ENCODE measurements at places on chromosomes 11 and 22.

- no peak for DNase-seq
Measured at GRCh38 chr22:31719850-31720471, 30.0 kb downstream of the PRR14L start.

- DNase-seq, result no peak
Measured at GRCh38 chr11:88604260-88604659, 266.7 kb upstream of the CTSC start.

- DNase-seq, result peak; percentile 59
Measured at GRCh38 chr22:50473855-50474671, 772 bp downstream of the SBF1 start.

GRCh38 chr11:127006311-127006710 lies 5.7 kb upstream of the KIRREL3 start:
- DNase-seq, result no peak

GRCh38 chr11:28674433-28675103 lies 566.4 kb downstream of the METTL15 start:
- no peak for DNase-seq

DNA sequence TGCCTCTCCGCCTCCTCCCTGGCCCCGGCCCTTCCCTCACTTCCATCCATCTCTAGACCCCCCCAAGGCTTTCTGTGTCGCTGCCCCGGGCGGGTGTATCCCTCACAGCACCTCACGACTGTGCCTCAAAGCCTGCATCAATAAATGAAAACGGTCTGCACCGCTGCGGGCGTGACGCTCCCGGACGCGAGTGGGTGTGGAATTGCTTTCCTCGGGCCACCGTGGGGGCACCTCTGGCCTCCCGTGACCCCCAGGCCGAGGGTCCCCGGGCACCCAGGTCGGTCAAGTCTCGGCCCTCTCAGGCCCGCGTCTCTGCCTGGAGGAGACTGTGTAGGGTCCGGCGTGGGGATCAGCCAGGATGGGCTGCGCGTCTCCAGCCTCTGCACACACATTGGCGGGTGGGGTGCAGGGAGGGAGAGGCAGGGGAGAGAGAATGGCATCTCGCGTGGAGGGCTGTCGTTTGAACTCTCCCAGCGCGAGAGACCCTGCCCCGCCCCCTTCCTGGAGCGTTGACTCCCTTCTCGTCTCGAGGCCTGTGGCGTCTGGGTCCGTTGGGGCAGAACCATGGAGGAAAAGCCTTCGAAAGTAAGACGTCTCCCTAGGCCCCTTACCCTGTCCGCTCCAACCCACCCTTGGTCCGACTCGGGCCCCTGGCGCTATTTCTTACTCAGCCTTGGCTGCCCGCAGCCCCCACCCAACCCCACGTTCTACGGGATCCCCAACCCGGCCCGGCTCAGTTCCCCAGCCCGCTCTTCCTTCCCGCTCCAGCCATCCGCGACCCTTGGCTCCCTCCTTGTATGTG lies at the start of gene CATSPERZ:
CATSPERZ (plus strand) TSS at position 512 of the 802 bp plus-strand sequence; CDS start at position 565, 53 bp downstream.
- no peak for DNase-seq

DNA sequence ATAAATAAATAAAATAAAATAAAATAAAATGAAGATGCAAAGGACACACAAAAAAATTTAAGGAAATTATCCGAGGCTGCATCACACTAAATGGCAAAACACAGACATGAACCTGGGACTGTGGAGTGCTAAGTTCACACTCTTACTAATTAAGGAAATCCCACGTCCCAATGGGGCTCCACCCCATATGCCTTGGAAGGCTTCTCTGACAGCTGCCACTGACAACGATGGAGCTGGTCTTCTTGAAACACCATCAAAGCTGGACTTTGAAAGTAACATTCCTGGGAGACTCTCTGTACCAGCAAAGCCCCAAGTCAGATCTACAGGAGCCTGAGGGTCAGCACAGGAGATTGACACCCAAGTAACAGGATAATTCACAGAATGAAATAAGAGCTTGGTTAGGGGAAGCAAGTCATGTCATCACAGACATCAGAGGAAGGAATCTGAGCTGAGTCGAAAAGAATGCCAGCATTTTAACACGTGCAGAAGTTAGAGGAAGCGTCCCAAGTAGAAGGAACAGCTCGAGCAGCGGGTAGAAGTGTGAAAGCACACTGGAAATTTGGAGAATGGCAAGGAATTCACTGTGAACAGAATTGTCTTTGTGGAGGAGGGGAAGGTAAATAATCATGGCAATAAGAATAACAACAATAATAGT lies 13.8 kb downstream of the TPST2 start:
- peak; percentile 63 for DNase-seq

DNA sequence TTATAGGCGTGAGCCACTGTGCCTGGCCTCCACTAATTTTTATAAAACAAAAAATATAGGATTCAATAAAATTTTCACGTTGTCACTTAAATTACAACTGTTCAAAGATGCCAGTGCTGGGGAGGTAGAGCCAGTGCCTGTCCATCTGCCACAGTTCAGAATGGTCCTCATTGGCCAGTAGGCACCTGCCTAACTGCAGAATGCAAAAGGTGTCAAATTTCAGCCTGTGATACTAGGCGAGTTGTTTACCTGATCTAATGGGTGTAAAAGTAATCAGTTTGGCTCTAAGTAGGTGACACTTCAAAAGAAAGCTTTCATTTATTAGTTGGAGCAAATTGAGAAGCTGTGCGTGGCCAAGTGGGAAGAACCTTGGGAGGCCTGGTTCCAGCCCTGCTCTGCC lies 2.4 kb downstream of the SMARCB1 start:
- no peak for DNase-seq

GRCh38 chr11:70089631-70090030 lies 11.5 kb downstream of the ANO1 start:
- DNase-seq, result no peak

DNA sequence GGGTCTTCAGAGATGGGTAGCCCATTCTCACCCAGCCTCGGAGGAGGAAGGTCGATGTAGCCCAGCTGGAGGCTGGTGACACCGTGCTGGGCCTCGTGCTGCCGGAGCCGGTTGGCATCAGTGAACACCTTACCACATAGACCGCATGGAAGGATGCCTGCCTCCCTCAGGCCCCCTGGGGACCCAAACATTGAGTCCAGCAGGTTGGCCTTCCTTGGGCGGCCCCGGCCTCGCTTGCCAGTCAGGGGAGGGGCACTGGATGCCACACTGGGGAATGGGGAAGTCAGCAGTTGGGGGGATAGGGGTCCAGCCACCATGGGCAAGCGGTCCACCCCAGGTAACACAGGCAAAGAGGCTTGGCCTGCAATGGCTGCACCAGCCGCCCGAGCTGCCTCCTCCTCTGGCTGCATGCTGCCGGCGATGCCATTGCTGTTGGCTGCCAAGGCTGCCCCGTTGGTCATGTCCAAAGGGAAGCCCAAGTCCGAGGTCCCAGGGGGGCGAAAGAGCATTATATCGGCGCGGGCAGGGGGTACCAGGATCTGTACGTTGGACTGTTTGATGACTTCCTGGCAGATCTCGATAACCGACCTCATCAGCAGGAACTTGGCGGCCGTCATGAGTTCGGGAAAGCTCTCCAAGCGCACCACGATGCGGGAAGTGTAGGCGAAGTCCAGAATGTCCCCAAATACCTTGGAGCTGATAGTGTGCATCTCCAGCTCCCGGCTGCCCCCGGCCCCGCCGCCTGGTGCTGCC lies 1.4 kb downstream of the PATZ1 start:
- DNase-seq, result no peak

DNA sequence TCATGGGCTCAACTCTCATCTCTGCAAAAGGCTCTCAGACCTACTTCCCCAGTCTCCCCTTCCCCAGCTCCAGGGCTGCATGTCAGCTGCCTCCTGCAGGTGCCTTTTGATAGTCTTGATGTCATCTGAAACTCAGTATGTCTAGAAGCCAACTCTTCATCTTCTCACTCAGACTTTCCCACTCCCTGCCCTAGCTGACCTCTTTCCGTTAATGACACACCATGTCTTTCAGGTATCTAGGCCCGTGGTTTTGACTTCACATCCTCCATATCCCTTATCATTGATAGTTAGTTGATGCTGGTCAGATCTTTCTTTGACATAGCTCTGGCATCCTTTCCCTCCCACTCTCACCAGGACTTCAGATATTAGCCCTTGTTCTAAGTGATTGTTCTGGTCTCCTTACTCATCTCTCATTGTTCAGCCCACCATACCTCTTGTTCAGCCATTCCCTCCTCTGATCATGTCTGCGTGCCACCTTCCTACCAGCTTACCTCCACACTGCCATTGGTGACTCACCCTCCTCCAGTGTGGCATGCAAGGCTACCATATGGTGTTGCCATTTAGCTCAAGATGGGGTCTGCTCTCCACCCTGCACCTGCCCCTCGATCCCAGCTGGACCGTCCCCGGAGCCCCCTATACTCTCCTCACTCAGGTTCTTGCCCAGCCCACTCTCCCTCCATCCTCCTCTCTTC lies 18.4 kb downstream of the TTC12 start:
- DNase-seq, result no peak

Measured in suppressor macrophage treated with lipopolysaccharide for 4 hours (primary cell).